ENCODE measurements at places on chromosomes 2 and 18.

GRCh38 chr2:88614497-88615157 is 12.6 kb downstream of the EIF2AK3 start:
- no peak for DNase-seq

DNA sequence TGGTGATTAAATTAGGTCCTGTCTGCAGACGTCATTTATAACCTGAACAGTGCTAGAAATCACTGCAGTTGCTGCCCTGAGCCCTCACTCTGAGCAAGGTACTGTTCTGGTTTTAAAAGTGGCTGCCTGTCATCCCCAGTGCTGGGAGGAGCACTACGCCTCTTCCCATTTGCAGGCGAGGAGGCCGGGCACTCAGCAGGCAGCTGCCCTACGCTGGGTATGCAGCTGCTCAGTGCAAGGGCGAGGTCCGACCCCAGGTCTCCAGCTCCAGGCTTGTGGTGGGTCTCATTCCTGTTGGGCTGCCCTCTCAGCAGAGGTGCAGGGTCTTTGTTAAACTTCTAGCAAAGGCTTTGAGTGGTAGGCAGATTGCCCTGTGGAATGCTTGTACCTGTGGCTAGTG is 15.7 kb downstream of the CNDP2 start:
- no peak for DNase-seq

DNA sequence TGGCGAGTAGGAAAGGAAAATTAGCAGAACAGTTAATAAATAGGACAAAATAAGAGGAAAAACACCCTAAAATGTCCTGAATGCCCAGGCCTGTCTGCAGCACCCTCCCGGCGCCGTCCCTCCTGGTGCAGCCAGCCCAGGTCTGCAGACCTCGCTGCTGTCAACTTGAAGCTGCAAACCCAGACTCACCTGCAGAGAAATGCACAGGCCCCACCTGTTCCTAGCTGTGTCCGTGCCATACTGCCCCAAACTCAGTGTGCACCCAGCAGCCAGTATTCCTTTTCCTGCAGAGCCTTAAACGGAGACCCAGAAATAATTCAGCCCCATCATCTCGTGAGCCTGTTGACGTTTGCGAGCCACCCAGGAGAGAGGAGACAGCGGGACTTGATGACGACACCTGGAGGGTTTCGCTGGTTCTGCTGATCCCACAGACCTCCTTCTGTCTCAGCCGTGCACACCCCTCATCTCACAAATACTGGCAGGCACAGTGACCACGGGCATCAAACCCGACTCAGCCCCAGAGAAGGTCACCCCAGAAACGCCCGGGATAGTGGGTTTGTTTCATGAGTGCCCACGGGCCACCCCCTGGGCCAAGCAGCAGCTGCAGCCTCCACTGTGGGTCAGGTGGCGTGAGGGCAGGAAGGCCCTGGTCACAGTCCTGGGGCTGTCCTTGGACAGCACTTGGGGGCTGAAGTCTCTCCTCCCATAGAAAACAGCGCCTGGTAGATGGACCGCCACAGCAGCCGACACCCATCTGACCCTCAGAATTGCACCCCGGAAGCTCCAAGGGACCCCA is 239.5 kb upstream of the SALL3 start:
- no peak for DNase-seq

GRCh38 chr18:62950246-62950645 is 234.9 kb downstream of the PHLPP1 start:
- no peak for DNase-seq

- DNase-seq, result no peak
Observed at GRCh38 chr2:191901031-191901430, 54.1 kb upstream of the CAVIN2 start.

- DNase-seq, result no peak
Observed at GRCh38 chr2:201957091-201957490, 76.6 kb upstream of the FZD7 start.

- DNase-seq, result no peak
Observed at GRCh38 chr18:62632788-62633455, 82.4 kb upstream of the PHLPP1 start.

- no peak for DNase-seq
Observed at GRCh38 chr2:218031771-218032257, 29.0 kb upstream of the TNS1 start.

DNA sequence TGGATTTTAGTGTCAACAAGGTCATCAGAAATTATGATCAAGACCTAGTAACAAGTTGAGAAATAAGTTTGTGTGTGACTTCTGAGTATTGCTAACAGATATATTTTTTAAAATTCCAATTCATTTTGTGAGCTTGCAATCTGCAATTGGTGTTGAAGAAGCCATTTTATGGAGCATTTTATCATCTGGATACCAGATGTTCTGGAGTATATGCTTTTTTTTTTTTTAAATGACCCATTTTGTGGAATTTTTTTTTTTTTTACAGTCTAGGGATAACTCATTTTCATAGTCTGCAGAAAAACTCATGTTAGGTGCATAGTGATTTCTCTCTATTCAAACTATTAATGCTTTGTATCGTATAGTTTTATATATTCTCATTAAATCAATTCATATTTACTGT is 12.6 kb downstream of the QPCT start:
- no peak for DNase-seq

DNA sequence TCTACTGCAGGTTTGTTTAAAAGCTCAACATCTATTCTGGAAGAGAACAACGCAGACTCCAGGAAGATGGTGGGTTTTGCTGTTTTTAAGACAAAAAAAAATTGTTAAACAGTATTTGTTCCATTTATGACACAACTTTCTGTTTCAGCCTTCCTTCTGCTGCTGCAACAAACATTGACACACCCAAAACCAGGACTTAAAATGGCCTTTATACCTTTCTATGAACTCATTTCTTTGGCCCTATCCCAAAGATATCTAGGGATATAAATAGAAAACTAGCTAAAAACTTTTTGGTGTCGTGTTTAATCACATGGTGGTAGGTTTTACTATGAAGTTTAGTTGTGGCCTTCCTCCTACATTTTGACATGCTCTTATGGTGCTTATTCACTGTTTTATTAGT is 964 bp upstream of the GALNT3 start:
- no peak for DNase-seq

GRCh38 chr2:2178921-2179320 is 152.2 kb downstream of the MYT1L start:
- DNase-seq, result no peak

DNA sequence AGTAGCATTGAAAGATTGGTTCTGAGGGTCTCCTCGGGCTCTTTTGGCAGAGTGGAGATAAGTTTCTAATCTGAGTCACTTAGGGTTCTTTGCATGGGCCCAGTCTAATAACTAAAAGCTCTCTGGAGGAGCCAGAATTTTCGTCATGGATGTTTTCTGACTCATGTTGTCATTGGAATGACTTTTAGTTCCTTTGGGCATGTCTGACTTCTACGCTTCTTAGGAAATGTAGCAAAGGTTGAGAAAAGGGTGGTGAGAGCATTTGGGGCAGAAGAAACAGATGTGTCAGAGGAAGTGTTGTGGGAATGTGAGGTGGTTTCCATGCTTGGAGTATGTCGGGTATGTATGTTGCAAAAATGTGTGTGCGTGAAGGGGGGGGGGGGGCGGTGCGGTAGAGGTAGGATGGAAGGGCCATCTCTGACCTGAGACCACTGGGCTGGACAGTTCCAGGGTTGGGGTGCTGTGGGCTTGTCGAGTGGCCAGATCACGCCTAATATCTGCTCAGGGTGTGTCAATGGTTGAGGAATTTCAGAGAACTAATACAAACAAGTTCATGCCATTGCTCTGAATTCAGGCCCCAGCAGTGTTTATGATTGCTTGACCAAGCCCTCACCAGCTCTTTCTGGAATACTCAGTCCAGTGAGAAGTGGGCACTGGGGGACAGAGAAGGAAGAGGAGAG is 26.9 kb downstream of the KLHL29 start:
- no peak for DNase-seq

GRCh38 chr2:62706721-62707521 is 1.4 kb downstream of the EHBP1 start:
- DNase-seq, result no peak

- no peak for DNase-seq
Observed at GRCh38 chr2:12116228-12116750, 369.9 kb downstream of the LPIN1 start.

- DNase-seq, result no peak
Observed at GRCh38 chr2:51697095-51697494, 665.2 kb upstream of the NRXN1 start.

DNA sequence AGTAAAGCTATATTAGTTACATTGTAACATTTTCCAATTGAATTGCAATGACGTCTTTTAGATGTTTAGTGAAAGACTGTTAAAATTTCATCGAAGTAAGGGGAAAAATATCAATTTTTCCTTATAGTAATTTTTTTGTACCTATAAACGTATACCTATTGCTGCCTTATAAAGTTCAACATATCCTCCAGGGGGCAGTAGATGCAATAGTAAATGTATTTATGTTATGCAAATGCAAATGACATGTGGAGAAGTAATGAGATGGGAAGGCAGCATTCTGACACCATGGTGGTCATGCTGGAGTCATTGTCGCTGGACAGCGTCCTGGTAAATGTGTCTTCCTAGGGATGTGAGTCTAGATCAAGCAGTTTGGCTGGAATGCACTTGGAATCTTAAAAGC is 38.7 kb downstream of the MSTN start:
- no peak for DNase-seq

DNA sequence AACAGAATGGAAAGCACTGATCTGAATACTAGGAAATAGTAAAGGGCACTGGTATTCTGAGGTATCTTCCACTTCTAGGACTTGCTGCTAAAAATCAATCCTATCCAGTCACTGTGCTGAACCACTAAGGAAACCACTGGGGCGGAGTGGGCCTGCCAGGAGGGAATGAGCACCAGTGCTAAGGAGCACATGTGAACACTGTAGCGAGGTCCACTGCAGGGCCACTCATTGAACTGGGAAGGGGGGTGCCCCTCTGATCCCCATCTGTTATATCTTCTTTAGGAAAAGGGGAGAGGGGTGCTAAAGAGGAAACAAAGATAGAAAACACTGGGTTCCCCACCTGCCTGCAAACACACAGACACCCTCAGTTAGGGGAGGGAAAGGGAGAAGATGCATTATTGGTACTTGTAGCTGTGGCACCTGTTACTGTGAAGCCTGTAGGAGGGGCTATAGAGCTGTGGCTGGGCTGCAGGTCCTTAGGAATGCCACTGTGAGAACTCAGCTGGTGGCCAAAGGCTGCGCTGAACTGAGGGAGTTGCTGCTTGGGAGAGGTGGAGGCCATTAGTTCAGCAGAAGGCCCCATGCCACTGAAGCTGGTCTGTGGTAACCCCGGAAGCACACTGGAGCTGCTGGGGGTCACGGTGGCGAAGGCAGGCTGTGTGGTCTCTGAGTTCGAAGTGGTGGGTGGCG is 81.8 kb downstream of the INO80D start:
- no peak for DNase-seq

DNA sequence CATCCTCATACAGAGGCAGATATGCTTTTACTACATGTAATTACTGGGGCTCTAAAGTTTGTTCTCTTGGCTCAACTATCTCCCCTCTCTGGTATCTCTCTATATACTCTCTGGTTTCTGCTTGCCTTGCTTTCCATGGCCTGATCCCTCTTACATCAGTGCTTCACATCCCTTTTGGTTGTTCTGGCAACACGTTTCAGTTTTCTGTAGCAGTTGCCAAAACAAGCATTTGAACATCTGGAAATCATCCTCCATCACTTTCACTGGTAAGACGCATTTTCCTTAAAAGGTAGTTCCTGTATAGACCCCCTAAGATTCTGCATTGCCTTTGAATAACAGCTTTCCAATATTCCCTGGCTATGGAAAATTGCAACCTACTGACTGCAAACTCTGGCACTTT is 25.9 kb downstream of the COL5A2 start:
- DNase-seq, result no peak

- DNase-seq, result no peak
Observed at GRCh38 chr18:35067454-35067853, 26.2 kb downstream of the MAPRE2 start.

DNA sequence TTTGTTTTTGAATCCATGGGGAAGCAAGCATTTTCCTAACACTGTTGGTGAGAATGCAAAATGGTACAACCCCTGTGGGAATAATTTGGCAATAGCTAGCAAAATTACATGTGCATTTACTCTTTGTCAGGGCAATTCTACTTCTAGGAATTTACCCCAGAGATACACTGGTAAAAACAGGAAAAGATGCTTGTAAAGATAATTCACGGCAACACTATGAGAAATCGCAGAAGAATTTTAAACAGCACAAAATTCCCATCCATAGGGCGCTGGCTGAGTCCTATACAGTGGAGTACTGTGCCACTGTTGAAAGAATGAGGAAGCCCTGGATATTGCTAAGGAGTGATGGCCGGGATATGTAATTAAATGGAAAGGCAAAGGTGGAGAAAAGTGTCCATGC is 75.8 kb downstream of the DGKD start:
- DNase-seq, result no peak

- peak; percentile 63 for DNase-seq
Observed at GRCh38 chr2:177551989-177552421, 159.4 kb downstream of the AGPS start.

DNA sequence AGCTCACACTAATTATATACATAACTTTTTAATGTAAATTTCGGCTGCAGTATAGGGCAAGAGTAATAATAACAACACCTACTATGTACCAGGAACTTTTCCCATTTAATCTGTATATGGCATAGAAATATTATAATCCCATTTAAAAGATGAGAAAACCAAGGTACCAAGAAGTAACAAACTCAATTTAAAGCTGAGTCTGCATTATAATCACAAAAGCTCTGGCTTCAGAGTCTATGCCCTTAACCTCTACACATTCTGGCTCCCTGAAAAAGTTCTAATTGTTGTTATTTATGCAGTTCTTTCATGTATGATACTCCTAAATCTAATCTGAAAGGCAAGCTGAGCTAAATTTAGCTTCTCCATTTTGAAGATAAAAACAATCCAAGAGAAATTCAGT is 1675.1 kb upstream of the NXPH2 start:
- no peak for DNase-seq

DNA sequence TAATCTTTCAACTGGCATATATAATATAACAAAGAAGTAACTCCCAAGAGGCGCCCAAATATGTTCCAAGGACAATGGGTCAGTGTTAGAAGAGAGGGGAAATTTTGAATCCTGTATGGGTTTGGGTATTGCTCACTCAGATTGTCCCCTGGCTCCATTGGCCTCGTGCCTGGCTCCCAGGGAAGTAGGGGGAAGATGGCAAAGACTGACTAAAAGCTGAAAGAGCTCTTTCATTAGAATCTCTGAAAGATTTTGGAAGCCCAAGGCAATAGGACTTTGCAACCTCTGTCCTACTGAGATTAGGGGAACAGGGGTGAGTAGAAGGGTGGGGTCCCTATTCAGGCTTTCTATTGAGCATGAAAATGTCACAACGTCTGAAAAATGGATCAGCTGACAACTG is 1272.8 kb upstream of the ZEB2 start:
- DNase-seq, result peak; percentile 42

GRCh38 chr2:48753228-48753627 is 2.3 kb downstream of the LHCGR start:
- DNase-seq, result no peak

GRCh38 chr2:25421820-25422411 is 80.2 kb upstream of the DNMT3A start:
- no peak for DNase-seq

- DNase-seq, result peak; percentile 62
Observed at GRCh38 chr2:54360055-54360792, 95.9 kb upstream of the SPTBN1 start.

GRCh38 chr18:28041366-28041765 is 135.6 kb downstream of the CDH2 start:
- no peak for DNase-seq

All from left ventricle myocardium superior (tissue), 1 donor.